Sciatic nerve (tissue), 2 donors: ENCODE measurements at places on chromosomes 5 and 9.

DNA sequence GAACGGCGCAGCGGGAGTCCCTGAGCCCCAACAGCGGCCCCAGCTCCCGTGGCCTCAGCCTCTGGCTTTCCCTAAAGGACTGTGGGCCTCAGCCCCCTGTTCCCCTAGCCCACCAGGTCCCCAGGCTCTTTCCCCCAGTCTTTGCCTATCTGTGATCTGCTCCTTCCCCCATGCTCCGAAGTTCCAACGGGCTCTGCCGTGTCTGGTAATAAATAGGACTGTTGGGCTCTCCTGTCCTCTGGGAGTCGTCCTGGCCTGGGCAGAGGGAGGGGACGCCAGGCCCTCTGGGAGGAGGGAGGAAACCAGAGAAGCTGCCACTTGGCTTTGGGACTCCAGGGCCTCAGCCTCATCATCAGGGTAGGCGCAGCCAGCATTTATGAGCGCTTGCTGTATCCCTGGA lies 28.1 kb downstream of the ADGRD2 start:
- DNase-seq = no peak

GRCh38 chr9:110256380-110257096 lies at the start of gene TXN:
Gene TXN (minus strand): TSS chr9:110256507. CDS start chr9:110256435, 72 bp downstream.
- DNase-seq = peak; percentile 95

DNA sequence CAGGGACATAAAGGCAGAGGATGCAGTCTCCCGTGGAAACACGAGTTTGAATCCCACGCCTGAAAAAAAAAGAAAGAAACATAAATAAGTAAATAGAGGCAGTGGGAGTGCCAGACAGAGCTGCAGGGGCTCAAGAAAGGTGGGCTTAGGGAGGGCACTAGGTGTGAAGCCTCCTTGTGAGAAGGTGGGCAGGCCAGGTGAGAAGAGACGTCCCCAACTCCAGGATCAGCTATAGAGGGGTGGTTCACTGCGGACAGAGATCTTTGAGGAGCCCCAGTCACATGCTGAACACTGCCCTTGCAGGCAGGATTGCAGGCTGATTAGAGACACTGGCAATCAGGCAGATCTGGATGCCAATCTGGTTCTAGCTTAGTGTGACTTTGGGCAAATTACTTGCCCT lies 172.1 kb downstream of the RGS3 start:
- peak; percentile 27 for DNase-seq

DNA sequence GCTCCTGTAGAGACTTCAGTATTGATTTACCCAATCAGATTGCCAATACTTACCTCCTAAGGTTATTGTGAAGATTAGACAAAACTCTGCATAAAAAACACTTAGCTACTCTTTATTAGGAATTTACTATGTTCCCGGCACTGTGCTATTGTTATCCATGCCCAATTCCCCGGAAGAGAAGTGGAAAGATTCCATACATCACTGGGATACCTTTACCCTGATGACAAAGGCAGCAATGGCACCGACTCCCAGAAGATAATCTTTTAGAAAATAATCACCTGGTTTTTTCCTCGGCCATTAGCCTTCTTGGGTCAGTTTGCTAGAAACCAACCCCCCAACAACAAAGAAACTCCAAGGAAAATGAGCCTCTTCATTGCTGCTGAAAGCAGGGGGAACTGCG lies 226.0 kb downstream of the SNX18 start:
- no peak for DNase-seq

- DNase-seq = no peak
Observed at GRCh38 chr5:180324601-180324950, 28.6 kb downstream of the GFPT2 start.
